ENCODE measurements at places on chromosomes 3 and 15.

GRCh38 chr3:133367956-133368355 lies 31.9 kb upstream of the BFSP2 start:
- no peak for DNase-seq

- no peak for DNase-seq
Measured at GRCh38 chr15:57389991-57390390, 13.7 kb downstream of the CGNL1 start.

GRCh38 chr3:73633453-73633852 lies 8.7 kb upstream of the PDZRN3 start:
- no peak for DNase-seq

DNA sequence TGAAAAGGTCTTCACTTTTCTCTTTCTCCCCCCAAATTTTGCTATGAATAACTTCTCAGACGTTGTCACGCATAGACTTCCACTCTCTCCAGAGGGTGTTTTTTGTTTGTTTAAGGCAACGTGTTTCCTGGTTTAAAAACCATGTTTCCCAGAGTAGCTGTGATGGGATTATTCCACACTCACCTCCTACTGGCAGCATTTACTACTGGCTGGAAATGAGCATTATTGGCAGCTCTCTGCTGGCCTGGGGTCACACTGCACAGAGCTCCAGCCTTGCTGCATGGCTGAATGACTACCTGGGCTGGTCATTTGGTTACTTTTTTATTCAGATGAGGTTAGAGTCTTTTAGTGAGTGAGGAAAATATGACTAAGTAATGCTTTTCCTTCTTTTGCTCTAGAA lies 65.2 kb downstream of the RARB start:
- DNase-seq, result no peak

DNA sequence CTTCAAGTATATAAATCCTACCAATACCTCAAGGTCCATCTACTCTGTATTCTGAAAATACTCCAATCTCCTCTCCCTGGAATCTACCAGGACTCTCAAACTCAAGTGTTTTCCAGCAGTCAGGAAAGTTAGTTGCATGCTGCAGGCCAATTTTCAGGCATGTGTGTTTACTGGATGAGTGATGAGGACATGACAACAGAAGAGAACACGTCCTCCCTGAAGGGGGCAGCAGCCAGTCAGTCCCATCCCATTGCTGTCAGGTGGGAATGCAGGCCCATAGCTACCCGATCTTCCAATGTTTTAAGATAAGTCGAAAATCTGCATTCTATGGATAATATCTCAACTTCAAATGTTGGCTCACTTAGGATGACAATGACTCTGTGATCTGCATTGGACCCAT lies 496.2 kb downstream of the FHIT start:
- DNase-seq, result peak; percentile 8

GRCh38 chr15:58401991-58402649 lies 29.7 kb upstream of the LIPC start:
- DNase-seq, result peak; percentile 73

GRCh38 chr15:49060710-49061495 lies 14.7 kb upstream of the SECISBP2L start:
- DNase-seq, result no peak

Data from bronchial epithelial cell (primary cell).